NT2/D1 (cell line): ENCODE measurements at places on chromosomes 2 and 18.

GRCh38 chr2:21041943-21042707 lies 1.7 kb downstream of the APOB start:
- DNase-seq: no peak

DNA sequence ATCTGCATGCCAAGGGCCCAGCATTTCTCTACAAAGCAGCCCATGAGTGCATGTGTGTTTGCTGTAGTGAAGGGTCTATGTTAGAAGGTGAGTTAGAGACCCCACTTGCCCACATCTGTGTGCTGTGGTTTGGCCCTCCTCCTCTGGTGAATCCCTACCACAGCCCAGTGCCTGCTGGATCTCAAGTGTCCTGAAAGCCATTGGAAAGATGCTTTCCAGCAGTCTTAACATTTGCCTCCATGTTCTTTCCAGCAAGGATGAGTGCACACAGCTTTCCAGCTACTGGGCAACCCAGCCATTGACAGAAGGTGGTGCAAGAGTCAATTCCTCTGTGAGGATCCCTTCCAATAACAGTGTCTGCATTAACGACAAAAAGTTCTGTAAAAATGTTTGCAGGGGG lies 13.6 kb downstream of the CRIM1 start:
- no peak for DNase-seq

GRCh38 chr2:4791488-4791887 lies 900.7 kb upstream of the SOX11 start:
- DNase-seq: no peak

GRCh38 chr2:45649858-45650811 lies 1.3 kb upstream of the PRKCE start:
- no peak for DNase-seq

- no peak for DNase-seq
Measured at GRCh38 chr2:111066062-111066593, 54.6 kb upstream of the BCL2L11 start.
